LoVo (cell line): ENCODE measurements at places on chromosomes 1 and 21.

GRCh38 chr1:60751306-60751705 is 331.1 kb upstream of the NFIA start:
- DNase-seq: no peak

DNA sequence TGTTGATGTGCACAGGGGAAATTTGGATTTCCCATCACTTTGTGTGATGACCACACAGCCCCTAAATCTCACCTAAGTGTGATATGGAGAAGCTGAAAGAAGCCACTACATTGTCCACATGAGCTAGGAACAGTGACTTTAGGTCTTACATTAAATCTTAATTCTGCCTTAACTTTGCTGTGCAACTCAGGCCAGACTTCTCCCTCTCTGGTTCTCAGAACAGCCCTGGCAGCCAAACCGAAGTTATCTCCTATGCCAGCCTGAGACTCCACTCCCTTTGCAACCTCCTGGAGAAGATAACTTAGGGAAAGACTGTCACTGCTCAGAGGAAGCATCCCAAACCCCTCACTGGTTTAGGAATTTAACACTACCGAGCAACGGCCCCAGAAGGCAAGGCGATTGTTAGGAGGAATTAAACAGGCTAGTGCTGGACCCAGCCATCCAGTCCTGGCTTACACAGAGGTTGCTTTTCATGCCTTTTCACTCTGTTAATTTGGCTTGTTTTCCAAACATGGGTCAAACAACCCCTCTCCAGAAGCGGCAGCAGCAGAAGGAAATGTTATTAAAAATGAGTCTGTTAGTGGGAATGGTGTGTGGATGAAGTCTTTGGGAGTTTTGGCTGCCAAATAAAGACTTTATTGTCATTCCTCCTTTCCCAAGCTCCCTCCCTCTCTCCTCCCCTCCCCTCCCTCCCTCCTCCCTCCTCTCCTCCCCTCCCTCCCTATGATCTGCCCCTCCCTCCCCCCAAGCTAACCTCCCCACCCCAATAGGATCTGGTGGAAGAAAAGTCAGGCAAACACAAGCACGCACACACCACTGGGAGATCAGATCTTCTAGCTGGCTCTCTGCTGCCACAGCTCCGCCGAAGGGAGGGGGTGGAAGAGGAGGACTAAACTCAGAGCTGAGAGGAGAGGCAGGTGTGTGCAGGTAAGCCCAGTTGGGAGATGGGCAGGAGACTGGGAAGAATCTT is at the start of gene PRELP:
Gene PRELP (plus strand): TSS at position 795 of the 970 bp plus-strand sequence. CDS start 7,379 bp downstream, outside the sequence.
- no peak for DNase-seq

DNA sequence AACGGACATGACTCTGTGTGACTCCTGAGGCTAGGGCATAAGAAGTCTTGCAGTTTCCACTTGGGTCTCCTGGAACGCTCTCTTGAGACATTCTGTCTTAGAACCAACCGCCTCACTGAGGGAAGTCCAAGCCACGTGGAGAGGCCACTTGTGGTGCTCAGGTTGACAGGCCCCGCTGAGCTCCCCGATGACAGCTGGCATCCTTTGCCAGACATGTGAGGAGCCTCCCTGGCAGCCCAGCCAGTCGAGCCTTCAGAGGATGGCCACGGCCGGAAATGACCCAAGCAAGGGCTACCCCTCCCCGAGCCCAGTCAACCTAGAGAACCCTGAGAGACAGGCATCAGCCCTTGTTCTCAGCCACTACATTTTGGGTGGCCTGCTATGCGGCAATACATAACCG is 20.7 kb downstream of the PLEKHA6 start:
- no peak for DNase-seq

GRCh38 chr1:172381946-172382345 is 38.5 kb upstream of the C1orf105 start:
- no peak for DNase-seq

DNA sequence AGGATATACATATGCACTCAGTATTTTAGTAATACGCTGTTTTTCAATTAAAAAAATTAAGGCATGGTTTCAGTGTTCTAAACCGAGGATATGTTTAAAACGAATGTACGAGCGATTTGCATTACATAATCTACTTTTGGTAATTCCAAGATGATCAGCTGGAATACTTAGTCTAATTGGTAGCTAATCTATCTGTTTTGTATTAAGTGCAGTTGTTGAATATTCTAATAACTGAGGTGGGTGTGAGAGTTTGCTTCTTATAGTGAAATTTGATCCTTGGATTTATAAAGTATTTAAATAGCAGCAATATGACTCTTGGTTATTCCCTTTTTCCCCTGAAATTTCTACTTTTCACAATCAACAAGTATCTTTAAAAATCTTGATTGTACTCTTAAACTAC is 1.3 kb downstream of the RNF2 start:
- DNase-seq: no peak

DNA sequence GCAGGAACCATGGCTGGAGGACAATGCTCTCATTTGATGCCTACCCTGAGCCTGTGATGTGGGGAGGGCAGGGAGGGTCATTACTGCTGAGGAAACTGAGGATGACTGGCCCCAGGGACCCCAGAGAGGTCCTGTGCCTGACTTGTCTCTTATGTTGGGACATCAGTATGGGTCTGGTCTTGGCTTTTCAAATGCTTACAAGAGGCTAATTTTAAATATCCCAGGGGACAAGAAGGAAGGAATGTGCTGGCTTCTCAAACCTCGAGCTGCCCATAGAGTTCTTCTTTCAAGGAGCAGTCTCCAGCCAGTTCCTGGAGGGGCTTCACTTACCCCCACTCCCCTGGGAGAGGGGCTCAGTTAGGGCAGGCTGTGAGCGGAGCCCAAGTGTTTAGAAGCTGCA is 168.2 kb downstream of the TRABD2B start:
- no peak for DNase-seq

GRCh38 chr1:178385662-178386061 is 111.1 kb downstream of the CLEC20A start:
- DNase-seq: no peak

GRCh38 chr1:33155877-33156538 is 25.8 kb downstream of the TRIM62 start:
- no peak for DNase-seq

- DNase-seq: no peak
Observed at GRCh38 chr1:206004826-206005225, 1.6 kb upstream of the RAB7B start.

- DNase-seq: no peak
Observed at GRCh38 chr1:3551711-3552110, 59.6 kb downstream of the MEGF6 start.

GRCh38 chr1:116382321-116382720 is 9.3 kb downstream of the ATP1A1 start:
- no peak for DNase-seq

GRCh38 chr1:169610858-169611257 is 19.1 kb downstream of the SELP start:
- DNase-seq: no peak

- DNase-seq: peak; percentile 82
Observed at GRCh38 chr21:29114765-29115500, 15.5 kb upstream of the MAP3K7CL start.

- peak; percentile 54 for DNase-seq
Observed at GRCh38 chr1:172254521-172255222, 165.8 kb upstream of the C1orf105 start.

- DNase-seq: no peak
Observed at GRCh38 chr1:33972676-33973395, 109.0 kb downstream of the HMGB4 start.

- peak; percentile 54 for DNase-seq
Observed at GRCh38 chr1:234601301-234602017, 8.5 kb downstream of the IRF2BP2 start.

DNA sequence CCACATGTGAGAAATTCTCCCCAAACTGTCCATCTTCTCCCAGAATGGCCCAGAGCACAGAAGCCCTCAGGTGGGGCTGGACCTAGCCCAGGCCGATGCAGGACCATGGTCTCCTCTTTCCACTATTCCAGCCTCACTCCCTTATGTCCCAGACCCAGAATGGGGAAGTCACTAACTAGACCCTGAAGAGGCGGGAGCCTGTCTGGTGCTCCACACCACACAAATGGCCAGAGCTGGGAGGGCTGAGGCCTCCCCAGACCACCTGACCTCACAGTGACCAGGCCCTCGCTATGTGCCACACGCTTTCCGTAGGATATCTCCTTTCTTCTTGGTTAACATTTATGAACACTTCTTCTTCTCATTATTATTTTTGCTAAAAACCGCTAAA is 54.9 kb upstream of the EDN2 start:
- DNase-seq: no peak

DNA sequence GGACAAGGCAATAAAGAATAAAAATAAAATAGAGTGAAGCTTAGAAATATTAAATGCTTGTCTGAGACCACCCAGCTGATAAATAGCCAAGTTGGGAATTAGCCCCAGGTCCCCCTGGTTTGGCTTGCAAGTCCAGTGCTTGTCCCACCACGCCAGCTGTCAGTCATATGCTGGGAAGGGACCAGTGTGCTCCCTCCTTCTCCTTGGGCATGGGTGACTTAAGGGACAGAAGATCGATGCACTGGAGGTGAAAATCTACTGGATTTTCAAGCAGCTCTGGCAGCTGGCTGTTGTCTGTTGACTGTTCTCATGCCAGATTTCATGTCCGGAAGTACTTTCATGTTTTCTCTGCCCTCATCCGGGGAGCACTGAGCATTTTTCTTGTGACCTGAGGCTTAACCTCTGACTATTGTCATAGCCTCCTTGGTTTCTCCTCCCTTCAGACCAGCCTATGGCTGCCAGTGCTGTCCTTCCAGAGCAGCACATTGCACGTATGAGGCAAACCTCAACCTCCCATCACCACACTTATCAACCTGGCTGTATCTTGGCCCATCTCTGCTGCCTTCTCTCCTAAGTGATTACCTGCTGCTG is 12.4 kb downstream of the LMOD1 start:
- DNase-seq: no peak

- no peak for DNase-seq
Observed at GRCh38 chr1:18109058-18109755, 1.6 kb downstream of the IGSF21 start.

- no peak for DNase-seq
Observed at GRCh38 chr1:212962509-212962908, 12.2 kb downstream of the VASH2 start.

- DNase-seq: no peak
Observed at GRCh38 chr1:240329443-240329842, 237.8 kb downstream of the FMN2 start.

DNA sequence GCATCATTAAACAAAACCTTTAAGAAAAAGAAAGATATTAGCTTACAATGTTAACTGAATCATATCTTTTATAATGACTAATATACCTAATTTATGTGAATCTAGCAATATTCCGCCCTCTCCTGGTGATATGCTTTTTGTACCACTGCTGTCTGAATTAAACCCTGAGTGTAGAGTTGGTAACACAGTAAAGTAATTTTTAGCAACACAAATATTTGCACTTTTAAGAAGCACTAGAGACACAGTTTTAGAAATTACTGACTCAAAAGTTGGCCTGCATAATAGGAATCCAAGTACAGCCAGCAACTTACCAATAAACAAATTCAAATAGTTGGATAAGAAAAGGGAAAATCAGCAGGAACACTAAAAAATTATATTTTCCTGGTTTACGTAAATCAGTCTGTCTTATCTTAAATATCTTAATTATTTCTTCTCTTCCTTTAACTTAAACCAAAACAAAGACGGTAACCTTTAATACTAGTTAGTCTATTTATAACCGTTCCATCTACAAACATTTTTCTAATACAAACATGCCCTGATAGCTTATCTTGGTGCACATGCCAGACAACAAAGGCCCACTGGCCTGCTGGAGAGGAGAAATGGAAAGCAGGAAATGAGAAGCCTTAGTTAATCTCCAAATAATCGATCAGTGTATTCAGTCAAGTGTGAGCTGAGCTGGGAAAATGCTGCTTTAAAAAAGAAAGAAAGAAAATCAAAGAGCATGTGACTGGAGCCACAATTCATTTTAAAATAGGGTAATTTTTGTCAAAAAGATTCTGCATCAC is 246.0 kb downstream of the RERE start:
- no peak for DNase-seq

- no peak for DNase-seq
Observed at GRCh38 chr1:65319754-65320153, 10.4 kb downstream of the DNAJC6 start.

- no peak for DNase-seq
Observed at GRCh38 chr21:33308586-33309490, 15.9 kb upstream of the IFNAR1 start.

DNA sequence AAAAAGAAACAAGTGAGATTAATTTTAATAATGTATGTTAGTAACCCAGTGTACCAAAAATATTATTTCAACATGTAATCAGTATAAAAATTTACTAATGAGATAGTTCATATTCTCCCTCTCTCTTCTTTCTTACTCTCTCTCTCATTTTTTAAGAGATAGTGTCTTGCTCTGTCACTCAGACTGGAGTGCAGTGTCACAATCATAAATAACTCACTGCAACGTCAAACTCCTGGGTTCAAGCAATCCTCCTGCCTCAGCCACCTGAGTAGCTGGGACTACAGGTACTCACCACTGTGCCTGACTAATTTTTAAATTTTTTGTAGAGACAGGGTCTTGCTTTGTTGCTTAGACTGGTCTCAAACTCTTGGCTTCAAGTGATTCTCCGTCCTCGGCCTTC is 123.9 kb downstream of the NRDC start:
- no peak for DNase-seq

GRCh38 chr1:40312238-40313205 is 4.6 kb downstream of the COL9A2 start:
- DNase-seq: no peak

DNA sequence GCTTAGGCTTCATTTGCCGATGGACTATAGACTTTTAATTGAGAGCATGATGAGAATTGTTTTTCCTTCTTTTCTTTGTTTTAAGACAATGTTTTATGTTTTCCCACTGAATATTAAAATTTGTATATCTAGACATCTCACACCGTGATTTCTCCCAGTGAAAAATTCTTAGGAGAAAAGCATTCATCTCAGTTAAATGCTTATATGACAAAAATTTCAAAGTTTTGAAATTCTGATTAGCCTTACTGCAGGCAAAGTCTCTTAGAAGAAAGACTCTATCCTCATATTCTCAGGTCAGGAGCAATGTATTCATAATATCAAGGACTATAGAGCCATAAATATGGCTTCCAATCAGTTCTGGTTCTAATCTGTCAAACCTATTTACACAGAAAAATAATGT is 2085.0 kb downstream of the NCAM2 start:
- DNase-seq: no peak

GRCh38 chr21:27130154-27130553 is 163.3 kb upstream of the ADAMTS5 start:
- no peak for DNase-seq

DNA sequence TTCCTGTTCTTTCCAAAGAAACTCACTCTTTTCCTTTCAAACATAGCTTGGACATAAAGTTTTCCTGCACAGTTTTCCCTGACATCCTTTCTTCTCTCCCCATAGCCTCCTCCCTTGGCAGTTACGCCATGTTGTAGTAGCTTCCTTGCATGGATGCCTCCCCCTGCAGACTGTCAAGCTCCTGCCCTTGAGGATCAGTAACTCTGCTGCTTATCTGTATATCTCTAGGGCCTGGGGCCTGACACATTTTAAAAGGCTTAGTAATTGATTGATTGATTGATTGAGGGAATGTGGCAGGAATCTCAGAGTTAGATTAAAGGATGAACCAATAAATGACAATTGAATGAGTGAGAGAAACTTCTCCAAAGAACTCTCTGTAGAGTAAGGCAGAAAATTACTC is 143.7 kb downstream of the NEK7 start:
- DNase-seq: no peak
